ENCODE measurements at places on chromosomes 5 and 9.
A peak's percentile ranks its signal among the peaks of the same experiment; 100 is the strongest.

DNA sequence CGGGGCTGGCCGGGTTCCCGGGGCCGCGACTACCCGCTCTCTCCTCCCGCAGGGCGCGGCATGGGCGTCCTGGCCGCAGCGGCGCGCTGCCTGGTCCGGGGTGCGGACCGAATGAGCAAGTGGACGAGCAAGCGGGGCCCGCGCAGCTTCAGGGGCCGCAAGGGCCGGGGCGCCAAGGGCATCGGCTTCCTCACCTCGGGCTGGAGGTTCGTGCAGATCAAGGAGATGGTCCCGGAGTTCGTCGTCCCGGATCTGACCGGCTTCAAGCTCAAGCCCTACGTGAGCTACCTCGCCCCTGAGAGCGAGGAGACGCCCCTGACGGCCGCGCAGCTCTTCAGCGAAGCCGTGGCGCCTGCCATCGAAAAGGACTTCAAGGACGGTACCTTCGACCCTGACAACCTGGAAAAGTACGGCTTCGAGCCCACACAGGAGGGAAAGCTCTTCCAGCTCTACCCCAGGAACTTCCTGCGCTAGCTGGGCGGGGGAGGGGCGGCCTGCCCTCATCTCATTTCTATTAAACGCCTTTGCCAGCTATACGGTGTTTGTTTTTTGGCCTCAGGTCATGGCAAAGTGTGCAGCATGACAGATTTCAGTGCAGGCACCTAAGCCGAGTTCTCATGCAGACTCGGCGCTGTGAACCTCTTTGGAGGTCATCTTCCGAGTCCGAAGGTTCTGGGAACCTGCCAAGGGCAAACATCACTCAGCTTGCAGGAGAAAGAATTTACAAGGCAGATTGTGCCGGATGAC lies 516 bp downstream of the MRPL41 start:
- DNase-seq: peak; percentile 31

DNA sequence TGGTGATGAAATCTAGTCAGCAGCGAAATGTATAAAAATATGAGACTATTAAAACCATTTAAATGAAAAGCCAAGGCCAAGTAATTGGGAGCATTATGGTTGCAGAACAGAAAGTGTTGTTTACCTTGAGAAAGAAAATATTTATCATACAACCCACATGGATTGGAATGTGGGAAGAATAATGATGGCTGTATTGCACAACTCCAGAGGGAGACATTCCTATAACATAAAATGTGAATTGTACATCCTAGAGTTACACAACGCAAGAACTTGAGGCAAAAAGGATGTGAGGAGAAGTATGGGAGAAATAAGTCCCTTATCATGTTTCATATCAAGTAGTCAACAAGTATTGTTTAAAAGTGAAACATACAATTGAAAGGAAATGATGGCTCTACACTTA lies 1014.0 kb upstream of the SEMA6A start:
- no peak for DNase-seq

GRCh38 chr5:106167766-106168165 lies 1503.0 kb downstream of the EFNA5 start:
- no peak for DNase-seq

DNA sequence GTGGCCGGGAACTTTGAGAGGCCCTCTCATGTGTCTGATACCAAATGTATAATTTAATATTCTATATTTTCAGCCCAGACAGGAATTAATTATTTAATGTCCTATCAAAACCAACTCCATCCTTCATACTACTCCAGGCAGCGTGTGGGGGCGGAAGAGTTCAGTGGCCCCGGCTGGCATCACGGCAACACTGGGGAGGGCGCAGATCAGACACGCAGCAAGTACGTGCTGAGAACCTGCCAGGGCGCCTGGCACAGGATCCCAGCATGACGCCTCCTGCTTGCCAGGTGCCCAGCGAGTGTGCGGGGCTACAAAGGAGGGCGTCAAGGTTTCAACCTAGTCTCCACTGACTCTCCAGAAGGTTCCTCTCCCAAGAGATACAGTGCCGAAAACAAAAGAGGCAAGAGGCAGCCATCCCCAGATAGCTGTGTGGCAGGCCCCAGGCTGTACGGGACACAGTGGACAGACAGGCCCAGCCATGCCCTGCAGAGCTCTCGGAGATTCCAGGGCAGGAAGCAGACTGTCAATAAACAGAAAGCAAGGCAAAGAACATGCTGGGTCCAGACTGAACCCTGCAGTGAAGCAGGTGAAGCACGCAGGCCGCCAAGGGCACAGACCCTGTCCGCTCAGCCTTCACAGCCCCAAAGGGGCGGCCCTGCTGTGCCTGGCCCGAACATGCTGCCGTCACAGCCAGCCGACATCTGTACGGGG lies 110.3 kb downstream of the VAV2 start:
- DNase-seq: no peak

DNA sequence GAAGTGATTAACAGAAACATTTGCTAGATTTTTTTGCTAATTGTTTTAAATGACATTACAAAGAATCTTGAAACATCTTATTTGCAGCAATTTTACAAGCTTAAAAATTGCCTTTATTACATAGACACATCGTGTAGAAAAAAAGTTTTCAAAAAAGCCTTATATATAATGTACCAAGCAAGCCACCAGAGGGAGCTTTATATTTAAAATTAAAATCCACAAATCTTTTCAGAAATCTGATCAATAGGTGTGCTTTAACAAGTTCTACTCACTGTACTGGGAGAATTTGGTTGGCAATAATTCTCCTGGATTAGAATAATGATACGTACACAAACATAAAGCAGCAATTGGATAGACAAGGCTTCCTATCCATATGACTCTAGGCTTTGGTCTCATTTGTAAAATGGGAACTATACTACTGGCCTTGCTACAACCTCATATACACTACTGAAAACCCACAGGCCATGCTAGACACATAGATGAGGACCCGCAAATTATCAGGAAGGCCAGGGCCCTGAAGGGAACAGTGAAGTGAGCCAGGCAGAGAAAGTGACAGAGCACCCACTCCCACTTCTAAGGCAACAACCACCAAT lies 4.8 kb downstream of the PSMB7 start:
- no peak for DNase-seq
